ENCODE measurements at places on chromosomes 4 and X. TPM values are rescaled to one million over a fixed set of nuclear protein-coding genes. Genes with fewer than 3 reads are reported as not detected.

The TSPYL2 gene
- 8.8 TPM for total RNA-seq

The FGA gene
- total RNA-seq: 19,455 TPM

The MAPK10 gene
- 0.87 TPM for total RNA-seq

The PPP1R2C gene
- total RNA-seq: not detected

The DMD gene
- 32.0 TPM for total RNA-seq

DNA sequence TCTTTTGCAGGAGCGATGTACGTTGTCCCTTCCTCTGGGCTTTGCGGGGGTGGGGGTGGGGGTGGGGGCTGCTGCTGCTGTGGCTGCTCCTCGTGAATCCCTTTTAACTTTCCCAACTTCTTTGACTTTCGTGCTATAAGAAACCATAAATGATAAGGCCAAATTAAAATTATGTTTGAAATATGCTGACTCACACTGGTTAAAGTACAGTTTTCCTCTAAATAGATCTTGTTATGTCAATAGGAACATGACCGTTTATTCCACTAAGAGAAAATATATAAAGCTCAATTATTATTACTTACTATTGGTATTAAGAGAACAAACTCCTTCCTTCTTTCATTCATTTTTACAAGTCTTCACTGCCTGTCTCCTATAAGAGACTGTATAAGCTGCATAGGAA, 287.4 kb downstream of the NR3C2 start:
- no peaks in the 10 kb centered on the region for H3K36me3 ChIP-seq
- H3K4me3 ChIP-seq: no peak overlapping the region
- no peak overlapping the region for H3K27ac ChIP-seq
- no peaks in the 10 kb centered on the region for H3K27me3 ChIP-seq
- DNase-seq: no peak

GRCh38 chrX:74492720-74493201, 71.5 kb downstream of the SLC16A2 start:
- H3K36me3 ChIP-seq: no peaks in the 10 kb centered on the region
- no peaks in the 10 kb centered on the region for H3K4me1 ChIP-seq
- DNase-seq: no peak
- H3K4me3 ChIP-seq: no peak overlapping the region
- H3K27ac ChIP-seq: no peak overlapping the region
- no peaks in the 10 kb centered on the region for H3K27me3 ChIP-seq

GRCh38 chr4:3307060-3307459, 14.2 kb downstream of the RGS12 start:
- H3K36me3 ChIP-seq: no peaks in the 10 kb centered on the region
- H3K4me1 ChIP-seq: no peaks in the 10 kb centered on the region
- no peak overlapping the region for H3K4me3 ChIP-seq
- peak; percentile 52 for DNase-seq
- no peak overlapping the region for H3K27ac ChIP-seq

DNA sequence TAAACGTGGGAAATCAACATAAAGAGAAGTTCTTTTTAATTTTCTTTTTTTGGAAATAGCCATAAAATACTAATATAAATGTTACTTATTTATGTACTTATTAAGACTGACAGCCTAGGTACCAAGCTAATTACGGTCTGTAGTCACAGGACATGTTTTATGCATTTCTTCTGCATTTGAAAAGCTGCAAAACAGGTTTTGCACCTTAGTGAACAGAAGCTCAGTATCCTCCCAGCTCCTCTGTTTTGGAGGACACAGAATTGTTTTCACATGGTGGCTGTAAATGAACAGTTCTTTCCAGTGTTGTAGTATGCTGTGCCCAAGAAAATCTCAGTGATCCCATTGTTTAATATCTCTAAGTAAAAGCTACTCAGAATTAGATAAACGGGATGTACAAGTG, 1788.0 kb upstream of the TENM3 start:
- H3K27ac ChIP-seq: no peak overlapping the region
- H3K36me3 ChIP-seq: no peaks in the 10 kb centered on the region

DNA sequence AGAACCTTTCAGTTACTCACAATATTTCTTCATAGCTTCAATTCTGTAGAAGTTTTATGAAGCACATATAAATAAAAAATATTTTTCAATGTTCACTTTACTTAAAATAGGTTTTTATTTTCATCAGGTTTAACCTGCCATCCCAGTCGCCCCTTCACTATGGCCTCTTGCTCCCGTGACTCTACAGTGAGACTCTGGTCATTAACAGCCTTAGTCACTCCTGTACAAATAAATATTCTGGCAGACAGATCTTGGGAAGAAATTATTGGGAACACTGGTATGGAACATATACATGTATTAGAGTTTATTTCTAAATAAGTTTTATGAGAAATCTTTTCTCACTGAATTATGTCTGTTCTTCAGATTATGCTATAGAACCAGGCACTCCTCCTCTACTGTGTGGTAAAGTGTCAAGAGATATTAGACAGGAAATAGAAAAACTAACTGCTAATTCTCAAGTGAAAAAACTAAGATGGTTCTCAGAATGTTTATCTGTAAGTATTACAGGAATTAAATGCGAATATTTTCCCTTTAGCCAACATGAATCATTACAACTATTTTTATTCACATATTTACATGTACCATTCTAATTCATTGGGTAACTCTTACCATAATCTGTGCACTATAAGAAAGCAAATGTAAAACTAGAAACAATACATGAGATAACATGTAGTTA, 45.6 kb downstream of the SPATA4 start:
- H3K36me3 ChIP-seq: no peaks in the 10 kb centered on the region
- no peak for DNase-seq
- no peak overlapping the region for H3K4me3 ChIP-seq
- H3K27ac ChIP-seq: no peak overlapping the region
- H3K27me3 ChIP-seq: no peaks in the 10 kb centered on the region

- no peak overlapping the region for H3K27ac ChIP-seq
- H3K4me1 ChIP-seq: no peaks in the 10 kb centered on the region
- H3K36me3 ChIP-seq: no peaks in the 10 kb centered on the region
These were observed 19.9 kb upstream of the C4orf51 start for GRCh38 chr4:145660064-145660463.

DNA sequence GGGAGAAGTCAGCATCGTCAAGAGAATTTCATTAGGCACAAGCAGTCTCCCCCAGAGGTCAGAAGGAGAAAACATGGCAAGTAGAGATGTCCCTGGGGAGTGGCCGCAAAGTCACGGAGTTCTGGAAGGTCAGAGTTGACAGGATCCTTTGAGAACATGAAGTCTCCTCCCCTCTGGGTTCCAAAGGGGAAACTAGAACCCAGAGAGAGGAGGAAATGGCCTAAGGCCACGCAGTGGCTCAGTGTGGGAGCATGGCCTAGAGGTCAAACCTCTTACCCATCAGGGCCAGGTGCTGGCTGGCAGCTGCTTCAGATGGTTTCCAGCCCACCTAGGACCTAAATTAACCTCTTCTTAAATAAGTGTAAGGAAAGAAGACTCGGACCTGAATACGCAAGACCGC, 884 bp downstream of the IDH3G start:
- no peaks in the 10 kb centered on the region for H3K4me1 ChIP-seq
- no peaks in the 10 kb centered on the region for H3K27me3 ChIP-seq
- peak overlapping the region; percentile 78 for H3K4me3 ChIP-seq
- no peak for DNase-seq

DNA sequence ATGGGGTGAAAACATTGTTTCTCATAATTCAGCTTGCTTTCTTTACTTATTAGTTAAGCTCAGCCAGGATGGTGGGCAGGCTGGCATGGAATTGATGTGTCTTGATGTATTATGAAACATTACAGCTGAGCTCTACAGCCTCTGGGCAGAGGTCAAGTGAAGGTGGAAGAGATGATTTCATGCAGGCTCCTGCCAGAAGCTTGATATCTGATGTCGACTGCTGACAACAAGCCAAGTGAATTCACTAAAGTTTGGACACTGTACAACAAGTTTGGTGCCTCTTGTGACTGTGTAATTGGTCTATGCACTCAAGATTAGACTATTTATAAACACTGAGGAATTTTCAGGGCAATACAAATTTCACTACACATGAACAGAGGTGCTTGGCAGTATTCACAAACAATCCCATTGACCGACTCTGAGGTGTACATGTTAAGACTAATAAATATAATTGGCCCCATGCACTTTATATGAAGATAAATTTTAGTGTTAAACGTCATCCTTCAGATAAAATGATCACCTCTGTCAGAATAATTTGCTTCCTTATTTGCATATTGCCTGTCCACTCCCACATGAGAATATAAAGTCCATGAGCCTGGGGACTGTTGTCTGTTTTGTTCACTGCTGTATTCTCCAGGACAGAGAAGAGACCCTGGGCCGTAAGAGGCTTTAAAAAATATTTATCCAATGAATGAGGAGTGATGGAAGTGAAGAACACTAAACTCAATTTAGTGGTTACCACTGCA, 612.2 kb downstream of the IQCM start:
- no peak overlapping the region for H3K4me3 ChIP-seq
- no peaks in the 10 kb centered on the region for H3K36me3 ChIP-seq
- DNase-seq: peak; percentile 52
- H3K27ac ChIP-seq: no peak overlapping the region
- H3K27me3 ChIP-seq: no peaks in the 10 kb centered on the region

DNA sequence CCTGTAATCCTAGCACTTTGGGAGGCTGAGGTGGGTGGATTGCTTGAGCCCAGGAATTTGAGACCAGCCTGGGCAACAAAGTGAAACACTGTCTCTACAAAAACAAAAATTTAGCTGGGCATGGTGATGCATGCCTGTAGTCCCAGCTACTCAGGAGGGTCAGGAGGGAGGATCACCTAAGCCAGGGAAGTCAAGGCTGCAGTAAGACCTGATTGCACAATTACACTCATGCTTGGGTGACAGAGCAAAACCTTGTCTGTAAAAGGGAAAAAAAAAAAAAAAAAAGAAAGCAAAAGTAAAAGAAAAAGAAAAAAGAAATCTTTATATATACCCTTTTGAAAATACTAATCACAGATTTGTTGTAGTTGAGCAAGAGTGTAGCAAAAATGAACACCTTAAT, 801.0 kb upstream of the IGFBP7 start:
- no peaks in the 10 kb centered on the region for H3K4me1 ChIP-seq
- H3K27me3 ChIP-seq: no peaks in the 10 kb centered on the region
- no peaks in the 10 kb centered on the region for H3K36me3 ChIP-seq
- H3K27ac ChIP-seq: no peak overlapping the region

- no peaks in the 10 kb centered on the region for H3K27me3 ChIP-seq
- H3K4me1 ChIP-seq: no peaks in the 10 kb centered on the region
- DNase-seq: no peak
- no peak overlapping the region for H3K4me3 ChIP-seq
- H3K27ac ChIP-seq: no peak overlapping the region
- no peaks in the 10 kb centered on the region for H3K36me3 ChIP-seq
These were observed 30.7 kb upstream of the HELT start for GRCh38 chr4:184987493-184988031.

GRCh38 chrX:41703574-41704029, 14.8 kb downstream of the GPR34 start:
- no peaks in the 10 kb centered on the region for H3K27me3 ChIP-seq
- H3K4me3 ChIP-seq: no peak overlapping the region
- H3K27ac ChIP-seq: no peak overlapping the region
- no peaks in the 10 kb centered on the region for H3K4me1 ChIP-seq
- DNase-seq: no peak

GRCh38 chr4:116520886-116521285, 564.5 kb downstream of the TRAM1L1 start:
- no peak for DNase-seq
- no peaks in the 10 kb centered on the region for H3K4me1 ChIP-seq
- no peak overlapping the region for H3K27ac ChIP-seq
- H3K27me3 ChIP-seq: no peaks in the 10 kb centered on the region
- no peak overlapping the region for H3K4me3 ChIP-seq
- H3K36me3 ChIP-seq: no peaks in the 10 kb centered on the region

DNA sequence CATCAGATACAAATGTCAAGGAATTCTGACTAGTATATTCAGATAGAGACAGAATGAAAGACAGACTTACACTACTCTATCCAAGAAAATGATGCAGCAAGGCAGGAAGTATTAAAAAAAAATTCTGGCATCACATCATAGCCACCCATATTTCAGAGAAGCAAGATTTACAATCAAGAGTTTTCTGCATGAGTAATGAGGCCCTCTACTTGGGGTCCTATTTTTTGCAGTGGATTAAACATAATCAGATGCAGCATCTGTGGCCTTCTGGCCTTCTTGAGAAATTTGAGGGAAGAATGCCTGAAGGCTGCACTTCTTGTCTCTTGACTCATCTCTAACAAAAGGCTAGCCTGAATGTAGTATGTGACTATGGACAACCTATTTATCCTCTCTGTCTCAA, 48.2 kb upstream of the SLIT2 start:
- H3K4me1 ChIP-seq: no peaks in the 10 kb centered on the region
- H3K27ac ChIP-seq: no peak overlapping the region
- no peak for DNase-seq
- no peaks in the 10 kb centered on the region for H3K27me3 ChIP-seq

DNA sequence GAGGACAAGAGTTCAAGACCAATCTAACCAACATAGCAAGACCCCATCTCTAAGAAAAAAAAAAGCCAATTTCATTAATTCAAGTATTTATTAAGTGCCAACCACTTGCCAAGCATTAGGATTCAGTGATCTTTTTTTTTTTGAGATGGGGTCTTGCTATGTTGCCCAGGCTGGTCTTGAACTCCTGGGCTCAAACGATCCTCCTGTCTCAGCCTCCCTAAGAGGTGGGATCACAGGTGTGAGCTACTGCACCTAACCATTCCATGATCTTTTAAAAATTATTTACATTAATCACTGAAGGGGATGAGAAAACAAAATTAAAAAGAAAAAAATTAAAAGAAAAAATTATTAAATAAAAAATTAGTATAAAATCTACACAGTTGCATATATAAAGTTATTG, 24.4 kb downstream of the HELQ start:
- peaks cover 37% of the 10 kb centered on the region for H3K36me3 ChIP-seq
- H3K4me1 ChIP-seq: no peaks in the 10 kb centered on the region
- no peaks in the 10 kb centered on the region for H3K27me3 ChIP-seq
- DNase-seq: no peak
- H3K27ac ChIP-seq: no peak overlapping the region

GRCh38 chr4:145061318-145061920, 36.6 kb downstream of the ANAPC10 start:
- H3K4me3 ChIP-seq: no peak overlapping the region
- H3K36me3 ChIP-seq: no peaks in the 10 kb centered on the region
- H3K27me3 ChIP-seq: no peaks in the 10 kb centered on the region
- DNase-seq: no peak

Measured in right lobe of liver (tissue), 6 donors.